ENCODE measurements at places on chromosomes 13 and 19.

GRCh38 chr19:50569938-50570540 lies 1.8 kb upstream of the LRRC4B start:
- no peak for DNase-seq

- DNase-seq, result no peak
Measured at GRCh38 chr13:94053986-94054593, 425.4 kb downstream of the DCT start.

GRCh38 chr19:4064496-4065260 lies 2.0 kb downstream of the ZBTB7A start:
- DNase-seq, result no peak

DNA sequence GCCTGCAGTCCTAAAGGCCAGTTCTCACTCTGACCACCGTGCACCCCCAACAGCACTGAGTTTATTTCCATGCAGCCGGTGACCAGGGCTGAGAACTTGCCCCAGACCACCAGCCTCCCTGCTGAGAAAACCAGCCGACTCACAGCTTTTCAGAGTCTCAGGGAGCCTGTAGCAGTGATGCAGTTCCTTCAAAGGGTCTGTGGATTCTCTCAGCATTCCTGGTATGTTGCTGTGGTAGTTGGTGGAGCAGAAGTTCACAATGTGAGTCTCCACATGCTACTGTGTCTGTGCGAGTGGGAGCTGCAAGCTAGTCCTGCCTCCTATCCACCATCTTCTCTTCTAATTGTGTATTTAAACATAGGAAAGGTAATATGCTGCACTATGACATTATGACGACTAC lies 254.9 kb upstream of the KLF12 start:
- no peak for DNase-seq

- no peak for DNase-seq
Measured at GRCh38 chr13:104414771-104415170, 1348.6 kb upstream of the SLC10A2 start.

GRCh38 chr19:10021863-10022262 lies 8.6 kb downstream of the RDH8 start:
- no peak for DNase-seq

DNA sequence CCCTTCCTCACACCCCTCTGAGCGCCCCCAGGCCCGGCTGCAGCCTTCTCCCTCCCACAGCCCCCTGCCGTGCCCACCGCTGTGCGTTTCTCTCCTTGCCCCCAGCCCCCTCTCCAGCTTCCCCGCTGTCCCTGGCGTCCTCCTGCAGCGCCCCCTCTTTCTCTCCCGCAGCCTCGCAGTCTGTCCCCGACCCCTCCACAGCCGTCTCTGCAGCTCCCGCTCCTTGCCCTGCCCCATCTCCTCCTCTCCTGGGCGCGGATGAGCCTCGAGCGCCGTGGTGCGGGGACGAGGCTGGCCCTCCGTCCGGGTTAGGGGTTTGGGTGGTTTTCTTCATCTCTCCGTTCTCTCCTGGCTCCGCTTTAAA lies 1.1 kb downstream of the KMT5C start:
- no peak for DNase-seq

All from NCI-H774 (cell line).